ENCODE measurements at places on chromosomes 1 and 21.

GRCh38 chr1:156657741-156658319 is 15.9 kb downstream of the BCAN start:
- DNase-seq: no peak

DNA sequence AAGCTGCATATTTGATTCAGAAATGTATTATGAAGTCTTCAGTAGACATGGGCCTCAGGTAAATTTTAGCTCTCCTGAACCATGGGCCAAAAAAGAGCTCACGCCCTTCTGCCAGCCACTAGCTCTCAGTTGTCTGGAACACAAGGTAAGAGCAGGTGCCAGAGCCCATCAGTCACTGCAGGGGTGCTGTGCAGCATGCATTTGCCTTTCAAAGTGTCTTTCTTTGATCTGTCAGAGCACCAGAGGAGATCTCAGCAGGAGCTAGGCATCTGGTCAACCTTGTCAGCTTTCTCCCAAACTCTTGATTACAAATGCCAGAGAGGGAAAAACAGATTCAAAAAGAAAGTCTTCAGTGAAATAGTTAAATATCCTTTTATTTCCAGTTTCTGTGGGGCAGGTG is 332.3 kb downstream of the COL11A1 start:
- DNase-seq: no peak

GRCh38 chr1:32100359-32100758 is 7.5 kb upstream of the KPNA6 start:
- no peak for DNase-seq

GRCh38 chr1:114435088-114435715 is 75.8 kb downstream of the TRIM33 start:
- DNase-seq: no peak
